Lower lobe of right lung (tissue), 2 donors: ENCODE measurements at places on chromosomes 7 and 10.

DNA sequence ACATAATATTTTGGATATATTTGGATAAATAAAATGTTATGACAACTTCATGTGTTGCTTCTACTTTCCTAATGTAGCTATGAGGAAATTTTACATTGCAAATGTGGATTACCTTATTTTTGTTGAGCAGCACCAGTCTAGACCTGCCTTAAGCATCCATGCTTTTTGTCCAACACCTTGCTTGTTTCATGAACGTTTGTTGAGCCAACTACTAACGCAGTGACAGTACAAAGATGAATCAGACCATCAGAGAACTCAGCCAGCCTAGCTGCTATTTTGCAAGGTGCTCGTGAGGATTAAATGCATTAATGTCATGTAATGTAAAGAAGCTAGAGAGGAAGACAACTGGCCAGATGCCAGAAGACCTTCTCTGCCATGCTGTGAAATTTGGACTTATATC lies 1.1 kb upstream of the ZC3HAV1L start:
- H3K27me3 ChIP-seq, result no peaks in the 10 kb centered on the region
- H3K27ac ChIP-seq, result no peak overlapping the region
- no peak overlapping the region for H3K4me3 ChIP-seq
- DNase-seq, result no peak
- no peaks in the 10 kb centered on the region for H3K36me3 ChIP-seq

DNA sequence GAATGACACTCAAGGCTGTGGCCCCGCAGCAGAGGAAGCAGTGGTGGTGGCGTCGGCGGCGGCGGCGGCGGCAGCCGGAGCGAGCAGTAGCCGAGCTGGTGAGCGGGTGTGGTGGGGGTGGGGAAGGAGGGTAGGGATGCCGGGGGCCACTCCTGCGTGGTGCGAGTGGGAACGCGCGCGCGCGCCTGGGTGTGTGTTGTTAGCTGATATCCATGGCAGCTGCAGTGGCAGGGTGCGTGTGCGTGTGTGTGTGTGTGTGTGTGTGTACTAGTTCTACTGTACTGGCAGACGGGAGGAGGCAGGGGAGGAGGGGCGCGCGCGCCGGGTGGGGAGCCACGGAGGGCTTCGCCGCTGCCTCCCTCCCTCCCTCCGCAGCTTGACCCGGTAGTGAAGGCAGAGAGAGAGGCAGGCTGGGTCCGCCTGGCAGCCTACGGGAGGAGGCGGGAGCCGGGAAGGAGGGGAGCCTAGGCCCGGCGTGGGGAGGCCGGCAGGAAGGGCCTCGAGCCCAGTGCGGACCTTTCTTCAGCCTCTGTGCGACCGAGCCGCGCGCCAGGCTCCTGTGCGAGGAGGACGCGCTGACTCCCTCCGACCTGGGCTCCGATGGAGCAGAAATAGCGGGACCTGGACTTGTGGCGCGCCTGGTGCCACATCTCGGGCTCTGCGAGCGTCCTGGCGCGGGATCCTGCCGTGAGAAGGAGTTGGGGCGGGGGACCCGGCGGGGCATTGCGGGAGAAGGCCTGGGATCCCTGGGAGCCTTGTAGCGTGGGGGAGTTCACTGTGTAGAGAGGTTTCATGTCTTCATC lies at the start of gene MAGI2:
Gene MAGI2 (minus strand): TSS at position 110 of the 803 bp plus-strand sequence. CDS start 347 bp downstream, outside the sequence.
- peak; percentile 83 for DNase-seq
- peaks cover 6% of the 10 kb centered on the region for H3K36me3 ChIP-seq
- peak within 1 kb of the TSS; percentile 91 for H3K27ac ChIP-seq
- H3K4me1 ChIP-seq, result peaks cover 8% of the 10 kb centered on the region
- H3K4me3 ChIP-seq, result peak within 1 kb of the TSS; percentile 72

- no peaks in the 10 kb centered on the region for H3K27me3 ChIP-seq
- H3K4me1 ChIP-seq, result no peaks in the 10 kb centered on the region
- no peak overlapping the region for H3K27ac ChIP-seq
- no peak for DNase-seq
Observed at GRCh38 chr10:29237786-29238185, 51.1 kb upstream of the LYZL1 start.

DNA sequence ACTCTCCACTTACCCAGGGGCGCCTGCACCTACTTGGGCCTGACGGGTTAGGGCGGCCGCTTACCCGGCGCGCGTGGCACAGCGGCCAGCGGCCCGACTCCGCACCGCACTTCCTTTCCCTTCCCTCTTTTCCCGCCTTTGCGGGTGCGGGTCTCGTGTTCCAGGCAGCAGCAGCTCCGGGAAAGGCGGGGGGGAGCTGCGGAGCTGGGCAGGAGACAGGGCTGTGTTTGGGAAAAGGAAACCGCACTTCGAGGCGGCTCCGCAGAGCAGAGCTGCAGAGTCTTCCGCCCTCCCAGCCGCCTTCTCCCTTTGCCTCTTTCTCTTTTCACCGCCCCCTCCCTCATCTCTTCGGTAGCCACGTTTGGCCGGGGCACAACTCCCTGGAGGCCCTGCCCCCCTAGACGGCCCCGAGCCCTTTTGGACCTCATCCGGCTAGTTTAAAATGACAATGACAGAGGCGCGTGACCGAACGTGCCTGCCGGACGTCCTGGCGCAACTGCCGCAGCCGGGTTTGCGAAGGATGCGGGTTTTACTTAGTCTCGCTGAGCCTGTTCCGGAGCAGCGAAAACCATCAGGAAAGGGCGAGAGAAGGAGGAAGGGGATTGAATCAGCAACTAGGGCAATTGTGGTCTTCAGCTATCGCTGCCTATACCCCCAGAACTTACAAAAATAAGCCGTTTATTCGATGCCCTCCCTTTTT lies 7.9 kb upstream of the PAX2 start:
- H3K4me1 ChIP-seq, result peaks cover 18% of the 10 kb centered on the region
- no peaks in the 10 kb centered on the region for H3K36me3 ChIP-seq
- H3K27ac ChIP-seq, result no peak overlapping the region
- DNase-seq, result no peak
- H3K4me3 ChIP-seq, result peak overlapping the region; percentile 39
- H3K27me3 ChIP-seq, result peaks cover 97% of the 10 kb centered on the region

- H3K27ac ChIP-seq, result no peak overlapping the region
- H3K36me3 ChIP-seq, result no peaks in the 10 kb centered on the region
- no peaks in the 10 kb centered on the region for H3K4me1 ChIP-seq
- H3K4me3 ChIP-seq, result no peak overlapping the region
Observed at GRCh38 chr10:60369547-60369930, 20.1 kb downstream of the ANK3 start.

DNA sequence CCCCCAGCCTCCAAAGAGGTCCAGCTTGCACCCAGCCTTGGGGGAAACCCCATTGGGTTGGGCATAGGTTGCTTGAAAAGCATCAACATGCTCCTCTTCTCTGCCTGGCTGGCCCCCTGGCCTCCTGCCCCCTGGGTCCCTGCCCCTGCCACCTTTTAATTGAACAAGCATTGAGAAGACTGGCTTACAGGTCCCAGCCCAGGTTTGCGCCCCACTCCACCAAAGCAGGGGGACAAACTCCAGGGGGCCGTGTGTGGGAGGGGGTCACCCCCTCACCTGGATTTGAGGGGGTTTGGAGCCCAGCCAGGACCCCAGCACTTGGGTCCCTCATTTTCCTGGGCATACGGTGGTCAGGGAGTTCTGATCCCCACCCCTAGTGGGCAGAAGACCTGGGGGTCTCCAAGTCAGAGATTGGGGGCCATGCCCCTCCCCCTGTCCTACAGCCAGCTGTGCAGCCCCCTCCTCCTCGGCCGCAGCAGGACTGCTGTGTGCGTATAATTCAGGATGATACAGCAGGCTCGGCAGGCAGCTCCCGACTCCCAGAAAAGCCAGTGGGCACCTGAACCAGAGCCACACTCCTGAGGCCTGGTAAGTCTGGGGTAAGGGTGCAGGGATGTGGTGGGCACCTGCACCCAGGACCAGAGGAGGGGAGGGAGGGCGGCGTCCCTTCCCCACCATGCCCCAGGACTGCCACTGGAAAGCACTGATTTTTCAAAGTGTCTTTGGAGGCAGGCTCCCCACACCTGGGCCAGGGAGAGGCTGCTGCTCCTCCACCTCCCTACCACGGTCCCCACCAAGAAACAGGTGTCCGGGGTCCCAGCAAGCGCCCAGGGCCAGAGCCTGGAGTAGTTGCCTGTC lies 1.7 kb downstream of the ELFN1 start:
- no peak overlapping the region for H3K27ac ChIP-seq
- peak; percentile 34 for DNase-seq
- peaks cover 22% of the 10 kb centered on the region for H3K4me1 ChIP-seq
- H3K36me3 ChIP-seq, result no peaks in the 10 kb centered on the region
- H3K4me3 ChIP-seq, result no peak overlapping the region

DNA sequence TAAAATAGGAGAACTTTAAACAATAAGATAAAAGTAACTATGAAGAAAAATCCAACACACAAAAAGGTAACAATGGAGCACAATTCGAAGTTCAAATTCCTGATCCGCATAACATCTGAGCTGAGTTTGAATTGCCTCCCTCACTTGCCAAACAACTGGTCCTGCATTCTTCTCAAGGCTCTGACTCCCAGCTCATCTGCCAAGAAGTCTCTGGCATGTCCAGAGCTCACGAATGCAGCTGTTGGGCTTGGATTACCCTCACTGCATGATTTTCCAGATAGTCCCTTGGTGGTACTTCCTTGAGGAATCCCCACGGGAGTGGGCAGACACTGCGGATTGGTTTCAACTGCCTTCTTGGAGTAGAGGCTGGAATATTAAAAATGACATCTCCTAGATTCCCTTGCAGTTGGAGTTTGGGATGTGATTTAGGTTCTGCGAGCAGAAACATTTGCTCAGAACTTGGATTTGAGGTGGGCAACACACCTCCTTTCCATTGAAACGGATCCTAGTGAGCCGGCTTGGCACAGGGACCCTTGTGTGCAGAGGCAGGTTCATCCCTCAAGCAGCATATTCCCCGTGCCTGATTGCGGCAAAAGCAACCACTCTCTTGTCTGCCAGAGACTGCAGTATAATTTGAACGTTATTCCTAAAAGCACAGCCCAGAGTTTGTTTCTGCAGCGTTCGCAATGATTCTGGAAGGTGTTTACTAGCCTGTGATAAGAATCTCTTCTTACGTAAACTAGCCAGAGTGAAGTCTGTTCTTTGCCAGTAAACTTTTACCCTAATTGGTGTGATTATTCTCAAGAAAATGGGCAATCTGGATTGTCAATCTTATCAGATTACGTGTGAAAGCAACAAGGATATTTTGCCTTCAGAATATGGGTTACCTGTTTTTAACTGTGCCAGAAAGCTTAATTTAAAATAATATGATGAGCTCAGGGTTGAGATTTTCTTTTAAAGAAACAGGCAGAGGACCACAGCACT lies 23.4 kb upstream of the PRKCQ start:
- no peaks in the 10 kb centered on the region for H3K27me3 ChIP-seq
- H3K4me3 ChIP-seq, result no peak overlapping the region
- no peaks in the 10 kb centered on the region for H3K36me3 ChIP-seq
- DNase-seq, result no peak
- no peak overlapping the region for H3K27ac ChIP-seq

GRCh38 chr7:34130558-34131295 lies 225.4 kb downstream of the BMPER start:
- peaks cover 4% of the 10 kb centered on the region for H3K4me1 ChIP-seq
- H3K27ac ChIP-seq, result no peak overlapping the region
- H3K36me3 ChIP-seq, result no peaks in the 10 kb centered on the region
- no peak for DNase-seq
- no peak overlapping the region for H3K4me3 ChIP-seq

DNA sequence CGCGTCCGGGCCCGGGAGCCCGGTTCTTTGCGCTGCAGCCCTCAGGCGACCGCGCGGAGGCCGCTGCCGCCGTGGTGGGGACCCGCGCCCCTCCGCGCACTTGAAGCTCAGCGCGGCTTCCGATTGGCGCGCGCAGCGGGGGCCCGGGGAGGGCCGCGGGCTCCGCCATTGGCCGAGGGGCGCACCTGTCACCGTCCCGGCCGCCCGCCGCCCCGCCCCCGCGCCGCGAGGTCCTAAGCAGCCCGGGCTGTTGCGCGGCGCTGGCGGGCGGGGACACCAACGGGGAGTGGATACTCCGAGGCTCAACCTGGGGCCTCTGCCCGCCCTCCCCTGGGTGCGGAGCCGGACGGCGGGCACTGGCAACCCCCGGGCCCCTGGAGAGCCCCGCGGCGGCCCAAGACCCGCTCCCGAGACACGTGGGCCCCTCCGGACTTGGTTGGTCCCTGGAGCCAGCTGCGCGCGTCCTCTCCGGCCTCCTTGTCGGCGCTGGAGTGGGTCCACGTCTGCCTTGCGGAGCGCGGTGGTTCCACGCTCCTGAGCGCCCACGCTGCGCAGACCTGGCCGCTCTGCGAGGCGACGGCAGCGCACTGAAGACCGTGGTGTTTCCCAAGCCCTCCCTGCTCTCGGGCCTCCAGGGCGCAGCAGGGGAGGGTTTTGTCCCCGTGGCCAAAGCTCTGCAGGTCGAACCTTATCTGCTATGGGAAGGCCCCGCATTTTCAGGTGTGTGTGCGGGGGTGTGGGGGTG lies at the start of gene MNX1:
Gene MNX1 (minus strand): TSS at position 76 of the 745 bp plus-strand sequence. CDS start 313 bp downstream, outside the sequence.
- DNase-seq, result peak; percentile 88
- no peak within 1 kb of the TSS for H3K27ac ChIP-seq
- H3K4me3 ChIP-seq, result peak within 1 kb of the TSS; percentile 63
- H3K36me3 ChIP-seq, result no peaks in the 10 kb centered on the region

- H3K4me1 ChIP-seq, result no peaks in the 10 kb centered on the region
- no peaks in the 10 kb centered on the region for H3K27me3 ChIP-seq
- no peak for DNase-seq
- H3K27ac ChIP-seq, result no peak overlapping the region
- H3K4me3 ChIP-seq, result no peak overlapping the region
- H3K36me3 ChIP-seq, result no peaks in the 10 kb centered on the region
Observed at GRCh38 chr7:78197447-78197846, 398.9 kb downstream of the PHTF2 start.
